Cardiac muscle cell (in vitro differentiated cells and primary cell): ENCODE measurements at places on chromosomes 7 and 10.

GRCh38 chr10:131654471-131655087 lies 246.2 kb upstream of the PPP2R2D start:
- no peak for DNase-seq

DNA sequence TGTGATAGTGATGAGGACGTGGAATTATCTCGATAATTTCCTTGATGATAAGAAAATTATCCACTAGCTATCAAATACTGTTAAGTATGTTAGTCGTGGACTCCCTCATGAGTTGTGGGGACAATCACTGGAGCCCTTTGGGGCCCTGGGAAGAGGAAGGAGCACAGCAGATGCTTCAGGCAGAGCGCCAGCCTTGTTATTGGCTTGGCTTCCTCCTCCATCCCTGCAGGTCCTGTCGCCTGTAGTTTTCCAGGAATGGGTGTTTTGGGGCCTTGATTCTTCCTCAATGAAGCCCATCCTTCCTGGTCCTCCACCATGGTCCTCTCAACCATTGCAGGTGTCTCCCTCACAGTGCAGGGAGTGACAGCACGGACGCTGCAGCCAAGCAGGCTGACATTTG lies 32.5 kb upstream of the ZNF32 start:
- DNase-seq: no peak

DNA sequence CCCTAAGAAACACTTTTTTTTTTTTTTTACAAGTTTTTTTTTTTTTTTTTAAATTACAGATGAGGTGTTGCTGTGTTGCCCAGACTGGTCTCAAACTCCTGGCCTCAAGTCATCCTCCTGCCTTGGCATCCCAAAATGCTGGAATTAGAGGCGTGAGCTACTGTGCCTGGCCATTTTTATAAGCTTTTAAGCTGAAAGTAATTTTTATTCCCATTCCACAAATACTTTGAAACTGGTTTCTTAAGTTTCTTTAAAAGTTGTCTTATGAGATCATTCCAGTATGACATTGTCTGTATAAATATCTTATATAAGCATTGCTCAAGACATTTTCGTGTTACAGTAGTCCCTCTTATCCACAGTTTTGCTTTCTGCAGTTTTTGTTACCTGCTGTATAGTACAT lies 61.4 kb upstream of the CYP26C1 start:
- no peak for DNase-seq

- peak; percentile 40 for DNase-seq
Observed at GRCh38 chr10:119208553-119208940, 1.2 kb downstream of the GRK5 start.

DNA sequence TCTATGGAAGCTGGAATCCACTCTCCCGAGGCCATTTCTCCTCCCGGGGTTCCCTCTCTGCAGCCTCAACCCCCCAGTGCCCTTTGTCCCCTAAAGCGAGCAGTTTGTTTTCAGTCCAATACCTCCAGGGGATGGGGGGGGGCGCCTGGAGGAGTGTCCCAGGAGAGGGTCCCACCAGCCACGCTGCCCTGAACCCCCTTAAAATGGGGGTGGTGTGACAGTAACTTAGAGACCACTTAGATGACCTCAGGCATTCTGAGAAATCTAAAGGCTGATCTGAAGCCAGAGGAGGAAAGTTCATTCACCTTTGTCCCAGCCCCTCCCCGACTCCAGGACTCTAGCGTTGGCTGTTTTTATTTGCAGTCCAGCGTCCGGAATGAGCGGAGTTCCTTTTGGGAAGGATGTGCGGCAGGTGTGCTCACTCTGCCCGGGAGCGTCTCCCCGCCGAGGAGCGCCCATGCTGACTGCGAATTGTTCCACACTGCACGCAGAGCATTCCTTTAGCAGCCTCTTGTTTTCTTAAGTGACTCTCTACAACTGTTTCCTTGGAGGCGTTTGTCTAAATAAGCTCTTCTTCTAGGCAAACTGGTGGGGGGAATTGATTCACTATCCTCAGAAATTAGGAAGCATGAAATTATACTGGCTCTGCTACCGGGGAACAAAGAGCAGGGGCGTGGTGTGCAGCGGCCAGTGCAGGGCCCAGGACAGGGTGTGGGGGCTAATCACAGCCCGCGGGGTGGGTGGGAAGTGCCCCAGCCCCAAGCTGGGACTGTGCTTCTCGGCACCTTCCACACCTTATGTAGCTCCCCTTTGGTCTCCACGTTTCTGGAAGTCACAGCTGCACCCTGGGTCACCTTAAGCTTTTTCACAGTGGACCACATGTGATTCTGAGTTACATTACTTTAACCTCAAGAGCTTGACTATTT lies 46.3 kb downstream of the SYPL1 start:
- no peak for DNase-seq

- DNase-seq: no peak
Observed at GRCh38 chr7:18771834-18772566, 276.5 kb downstream of the HDAC9 start.

DNA sequence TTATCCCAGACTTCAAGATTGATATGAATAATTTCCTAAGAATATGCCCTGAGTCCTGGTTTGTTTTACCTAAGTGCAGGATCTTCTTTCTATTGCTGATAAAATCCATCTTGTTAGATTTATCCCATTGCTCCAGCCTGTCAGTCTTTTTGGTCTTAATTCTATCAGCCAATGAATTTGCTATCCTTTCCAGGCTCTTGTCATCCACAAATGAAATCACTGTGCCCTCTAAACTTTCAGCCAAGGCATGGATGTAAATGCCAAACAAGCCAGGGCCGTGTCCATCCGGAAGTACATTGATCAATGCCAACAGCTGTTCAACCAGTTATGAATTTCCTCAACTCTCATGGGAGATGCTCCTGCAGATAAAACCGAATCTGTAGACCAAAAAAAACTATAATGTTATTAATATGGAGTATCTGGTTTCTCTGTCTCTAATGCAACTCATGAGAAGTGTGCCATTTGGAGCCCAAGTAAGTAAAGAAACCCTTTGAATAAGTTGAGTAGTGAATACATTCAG lies 40.0 kb downstream of the NPY start:
- DNase-seq: no peak

GRCh38 chr7:108239501-108240225 lies 109.5 kb upstream of the LAMB4 start:
- no peak for DNase-seq

DNA sequence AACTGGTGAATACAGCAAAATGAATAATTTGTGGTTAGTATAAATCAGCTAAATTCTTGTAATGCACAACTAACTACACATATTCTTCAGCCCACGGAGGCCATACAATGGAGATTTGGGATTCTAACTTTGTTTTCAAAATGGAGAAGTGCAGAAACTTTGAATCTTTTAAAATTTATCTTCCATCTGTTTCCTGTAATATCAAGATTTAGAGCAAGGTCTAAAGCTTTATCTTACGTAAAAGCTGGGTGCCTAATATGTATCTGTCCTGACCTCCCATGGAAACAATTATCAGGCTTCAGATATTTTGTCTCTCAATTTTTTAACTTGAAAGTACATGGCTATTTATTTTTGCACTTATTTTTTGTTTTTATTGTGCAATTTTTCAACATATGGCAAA lies 5.0 kb upstream of the AHR start:
- DNase-seq: no peak

DNA sequence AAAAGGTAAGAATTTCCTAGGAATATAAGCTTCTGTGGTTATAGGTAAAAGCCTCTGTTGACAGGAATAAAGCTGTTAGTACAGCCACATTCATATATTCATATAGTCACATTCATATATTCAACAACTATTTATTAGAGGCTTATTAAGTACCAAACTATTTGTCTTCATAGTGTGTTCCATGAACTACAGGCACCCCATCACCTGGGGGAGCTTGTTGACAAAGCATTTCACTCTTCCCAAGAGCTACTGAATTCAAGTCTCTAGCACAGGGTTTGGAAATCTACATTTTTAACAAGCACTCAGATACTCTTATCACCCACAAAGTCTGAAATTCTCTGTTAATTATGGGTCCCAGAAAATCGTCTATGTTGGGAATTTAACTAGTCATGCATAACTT lies 110.6 kb downstream of the RNLS start:
- DNase-seq: no peak

DNA sequence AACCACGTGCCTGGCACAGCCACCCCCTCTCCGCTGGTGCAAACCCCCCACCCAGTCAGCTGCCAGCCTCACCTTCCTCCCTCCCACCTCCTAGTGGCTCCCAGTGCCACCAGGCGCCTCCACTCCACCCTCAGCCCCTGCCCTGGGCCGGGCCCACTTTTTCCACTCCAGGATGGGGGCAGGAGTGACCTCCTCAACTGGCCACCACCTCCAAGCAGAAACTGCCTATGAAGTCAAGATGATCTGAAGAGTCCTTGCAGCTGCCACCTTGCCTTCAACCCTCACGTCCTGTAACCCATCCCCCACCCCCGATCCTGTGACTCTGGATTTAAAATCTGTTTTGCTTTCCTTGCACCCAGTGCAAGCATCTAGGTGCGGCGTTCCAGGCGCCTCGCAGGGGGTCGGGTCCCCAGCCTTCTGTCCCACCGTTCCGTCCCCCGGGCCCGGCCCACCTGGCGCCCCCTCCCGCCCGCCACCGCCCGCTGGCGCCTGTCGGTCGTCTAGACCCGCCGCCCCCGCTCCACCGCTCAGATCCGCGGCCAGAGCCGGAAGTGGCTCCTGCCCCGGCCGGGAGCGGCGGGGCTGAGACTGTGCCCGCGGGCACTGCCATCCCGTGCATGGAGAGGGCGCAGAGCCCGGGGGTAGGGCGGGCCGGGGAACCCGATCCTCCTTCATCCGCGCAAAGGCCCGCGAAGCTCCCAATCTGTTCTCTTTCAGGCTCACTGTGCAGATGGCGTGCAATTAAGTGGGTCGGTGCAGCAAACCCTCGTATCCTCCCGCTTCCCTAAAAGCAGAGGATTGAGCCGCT lies 51.2 kb upstream of the GTF2I start:
- peak; percentile 30 for DNase-seq

DNA sequence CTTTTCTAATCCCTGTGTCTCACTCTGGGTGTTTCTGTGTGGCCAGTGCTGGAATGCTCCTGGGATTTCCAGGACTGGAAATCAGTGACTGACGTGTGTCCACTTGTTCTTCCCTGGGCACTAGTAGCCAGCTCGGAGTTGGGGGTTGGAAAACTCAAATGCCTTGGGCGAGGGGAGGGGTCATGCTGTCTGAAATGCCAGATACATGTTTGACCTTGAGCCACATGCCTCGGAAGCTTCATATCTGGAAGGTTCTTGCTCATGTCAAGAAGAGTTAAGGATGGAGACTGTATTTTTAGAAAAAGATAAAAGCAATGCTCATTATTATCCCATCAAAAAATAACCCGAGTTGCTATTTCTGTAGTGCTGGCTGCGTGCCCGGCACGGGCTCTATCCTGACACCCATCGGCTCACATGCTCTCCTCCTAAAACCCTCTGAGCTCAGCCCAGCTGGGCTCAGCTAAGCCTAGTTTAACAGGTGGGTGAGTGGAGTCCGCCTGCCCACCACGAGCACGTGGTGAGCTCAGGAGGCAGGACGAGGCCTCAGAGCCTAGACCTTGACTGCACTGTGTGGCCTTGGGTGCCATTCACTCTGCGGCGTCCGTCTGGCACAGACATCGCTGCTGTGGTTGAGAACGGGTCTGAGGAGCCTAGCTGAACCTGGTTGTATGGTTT lies 6.4 kb downstream of the DPYSL4 start:
- DNase-seq: no peak

GRCh38 chr10:63115732-63116383 lies 17.3 kb upstream of the NRBF2 start:
- peak; percentile 98 for DNase-seq

DNA sequence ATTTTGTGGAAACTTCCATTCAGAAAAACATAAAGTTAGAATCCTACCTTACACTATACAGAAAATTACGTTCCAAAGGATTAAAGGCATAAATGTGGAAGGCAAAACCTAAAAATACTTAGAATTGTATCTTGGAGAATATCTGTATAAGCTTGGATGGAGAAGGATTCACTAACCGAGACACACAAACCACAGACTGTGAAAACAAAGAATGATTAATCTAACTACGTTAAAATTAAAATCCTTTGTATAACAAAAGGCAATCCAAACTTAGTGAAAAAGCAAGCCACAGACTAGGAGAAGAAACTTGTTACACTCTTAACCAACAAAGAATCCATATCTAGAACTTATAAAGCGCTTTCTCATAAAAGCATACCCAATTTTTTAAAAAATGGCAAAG lies 678.8 kb downstream of the INHBA start:
- no peak for DNase-seq

DNA sequence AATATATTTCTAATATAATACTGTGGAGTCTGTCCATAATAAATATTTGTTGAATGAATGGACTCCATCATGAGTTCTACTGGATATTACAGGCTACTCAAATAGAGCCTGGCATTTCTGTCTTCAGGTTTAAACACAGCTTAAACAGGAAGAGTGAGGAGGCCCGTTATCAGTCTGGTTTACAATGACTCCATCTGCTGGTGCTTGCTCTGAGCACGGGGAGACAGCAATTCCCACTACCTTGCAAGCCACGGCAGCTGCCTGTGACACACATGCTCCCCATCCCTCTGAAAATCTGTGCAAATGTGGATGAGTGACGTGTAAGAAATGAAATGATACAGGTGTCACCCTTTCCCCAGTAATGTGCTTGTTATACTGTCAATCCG lies 293.5 kb upstream of the IMMP2L start:
- DNase-seq: peak; percentile 50

DNA sequence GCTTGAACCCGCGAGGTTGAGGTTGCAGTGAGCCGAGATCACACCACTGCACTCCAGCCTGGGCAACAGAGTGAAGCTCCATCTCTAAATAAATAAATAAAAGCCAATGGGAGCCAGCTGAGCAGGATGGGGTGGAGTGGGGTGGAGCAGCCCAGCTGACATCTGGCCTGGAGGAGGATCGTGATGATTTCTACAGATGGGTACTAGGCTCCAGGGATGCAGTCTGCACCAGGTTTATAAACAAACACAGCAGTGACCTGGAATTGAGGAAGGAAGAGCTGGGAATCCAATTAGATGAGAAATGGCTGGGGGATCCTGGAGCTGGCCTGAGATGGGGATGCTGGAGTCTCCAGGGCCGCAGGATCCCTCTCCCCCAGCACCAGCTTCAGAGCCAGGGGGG lies 7.3 kb upstream of the GRIFIN start:
- DNase-seq: no peak

GRCh38 chr7:116957874-116958273 lies 4.6 kb downstream of the ST7 start:
- no peak for DNase-seq

DNA sequence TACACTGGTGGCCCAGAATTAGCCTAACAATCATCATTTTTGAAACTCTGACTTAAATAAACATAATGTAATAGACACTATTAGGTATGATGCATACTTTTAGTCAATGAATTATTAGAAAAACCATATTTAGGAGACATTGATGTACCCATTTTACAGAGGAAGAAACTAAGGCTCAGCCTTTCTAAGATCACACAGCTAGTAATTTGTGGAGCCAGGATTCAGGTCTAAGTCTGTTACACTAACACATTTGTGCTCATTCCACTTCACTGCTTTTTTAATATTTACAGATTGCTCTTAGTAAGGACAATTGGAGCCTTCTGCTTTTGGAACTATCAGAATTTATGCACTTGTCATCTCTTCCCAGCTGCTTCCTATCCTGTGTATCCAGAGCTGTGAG lies 8.9 kb downstream of the CFAP43 start:
- no peak for DNase-seq
